ENCODE measurements at places on chromosomes 2 and 18.

DNA sequence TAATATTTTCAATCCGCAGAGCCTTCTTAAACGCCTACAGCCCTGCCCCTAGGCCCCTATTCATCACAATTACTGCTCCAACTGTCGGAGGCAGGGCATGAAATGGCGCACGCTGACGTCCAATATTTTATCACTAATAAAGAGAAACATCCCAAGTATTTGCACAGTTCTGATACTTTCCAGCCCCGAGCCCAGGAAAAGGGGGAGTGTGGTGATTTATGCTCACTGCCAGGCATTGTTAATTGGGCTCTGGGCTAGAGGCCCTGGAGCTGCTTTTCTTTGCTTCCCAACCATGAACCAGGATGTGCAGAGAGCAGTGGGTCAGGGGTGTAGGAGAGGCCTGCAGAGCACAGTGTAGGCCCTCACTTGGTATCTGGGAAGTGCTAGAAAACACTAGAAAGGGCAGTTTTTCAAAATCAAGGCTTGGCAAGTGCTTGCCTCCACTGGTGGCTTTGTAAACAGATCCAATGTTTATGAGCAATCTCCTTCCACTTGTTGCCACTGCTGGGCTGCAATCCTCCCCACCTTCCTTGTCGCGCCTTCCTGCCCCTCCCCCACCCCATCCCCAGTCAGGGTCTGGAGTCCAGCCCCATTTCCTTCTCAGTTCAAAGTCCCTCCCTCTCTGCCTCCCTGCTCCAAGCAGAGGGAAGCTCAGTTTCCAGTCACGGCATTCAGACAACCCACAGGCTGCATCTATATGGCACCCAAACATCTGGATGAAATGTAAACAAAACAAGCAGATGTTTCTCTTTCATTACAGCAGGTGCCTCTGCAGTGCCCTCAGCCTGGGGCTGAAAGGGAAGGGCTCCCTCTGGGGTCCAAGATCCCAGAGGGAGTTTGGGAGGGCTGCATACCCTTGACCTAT, 83.9 kb upstream of the PKDCC start:
- no peak for DNase-seq

DNA sequence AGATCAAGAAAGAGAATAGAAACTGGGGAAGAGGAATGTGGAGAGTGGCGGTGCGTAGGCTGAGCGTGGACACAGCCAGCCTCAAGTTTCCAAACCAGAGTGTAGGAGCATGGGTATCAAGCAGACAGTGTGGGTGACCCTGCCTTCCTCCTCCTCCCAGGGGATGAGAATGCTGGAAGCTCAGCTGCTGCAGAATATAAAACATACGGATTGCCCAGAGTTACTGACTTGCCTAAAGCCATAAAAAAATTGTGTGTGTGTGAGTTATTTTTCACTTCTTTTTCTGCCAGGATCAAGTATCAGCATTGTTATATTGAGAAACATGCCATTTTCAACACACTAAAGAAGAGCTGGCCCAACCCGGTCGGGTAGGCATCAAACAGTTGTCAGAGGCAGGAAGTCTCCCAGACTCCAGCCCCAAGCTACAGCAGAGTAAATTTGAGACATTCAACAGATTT, 333.3 kb upstream of the ACVR2A start:
- DNase-seq: peak; percentile 56

DNA sequence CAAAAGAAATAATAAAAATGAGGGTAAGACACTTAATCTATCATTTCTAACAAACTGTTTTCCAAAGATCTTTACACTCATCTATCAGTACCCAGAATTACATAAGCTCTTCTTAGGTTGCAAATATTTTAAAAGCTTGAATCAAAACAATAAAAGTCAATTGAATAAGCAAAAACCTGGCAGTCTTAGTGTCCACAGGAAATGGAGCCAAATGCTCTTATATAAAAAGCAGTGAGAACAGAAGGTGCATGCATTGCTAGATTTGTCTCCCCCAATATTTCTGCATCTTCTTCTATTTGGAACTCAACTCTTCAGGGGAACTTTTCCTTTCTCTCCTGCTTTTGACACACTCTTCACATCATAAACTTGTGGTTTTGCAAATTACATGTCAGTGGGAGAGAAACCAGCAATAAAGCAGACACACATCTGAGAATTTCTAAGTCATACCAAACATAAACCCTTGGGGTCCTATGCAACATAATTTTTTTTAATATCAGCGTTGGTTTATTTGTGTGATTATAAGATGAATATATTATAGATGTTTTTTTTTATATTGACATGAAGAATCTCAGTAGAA, 343.9 kb upstream of the ACVR2A start:
- DNase-seq: no peak

DNA sequence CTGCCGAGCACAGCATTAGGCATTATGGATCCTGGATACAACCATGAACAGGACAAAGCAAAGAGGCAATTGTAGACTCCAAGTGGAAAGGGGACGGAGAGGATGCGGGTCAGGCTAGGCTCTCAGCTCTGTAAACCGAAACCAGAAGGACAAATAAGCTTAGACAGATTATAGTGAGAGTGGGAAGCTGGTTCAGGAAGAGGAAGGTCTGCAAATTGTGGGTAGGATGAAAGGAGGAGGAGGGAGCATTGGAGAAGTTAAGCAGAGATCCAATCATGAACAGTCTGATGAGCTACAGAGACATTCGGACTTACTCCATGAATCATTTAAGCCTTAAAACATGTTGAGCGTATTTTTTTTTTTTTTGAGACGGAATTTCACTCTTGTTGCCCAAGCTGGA, 3.0 kb downstream of the MSH6 start:
- no peak for DNase-seq

DNA sequence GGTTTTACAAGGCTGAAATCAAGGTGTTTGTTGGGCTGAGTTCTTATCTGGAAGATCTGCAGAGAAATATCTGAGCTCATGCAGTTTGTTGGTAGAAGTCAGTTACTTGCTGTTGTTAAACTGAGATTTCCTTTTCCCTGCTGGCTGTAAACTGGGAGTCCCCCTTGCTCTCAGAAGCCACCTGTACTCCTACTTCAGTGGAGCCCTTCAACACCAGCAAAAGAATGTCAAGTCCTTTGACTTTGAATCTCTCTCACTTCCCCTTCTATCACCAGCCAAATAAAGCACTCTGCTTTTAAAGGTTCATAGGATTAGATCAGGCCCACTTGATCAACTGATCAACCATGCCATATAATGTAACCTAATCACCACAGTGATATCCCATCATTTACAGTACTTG, 252.2 kb upstream of the CDH7 start:
- DNase-seq: no peak

GRCh38 chr2:88127888-88128653, at the start of gene FABP1:
Gene FABP1 (minus strand): TSS chr2:88128062. CDS start chr2:88128017, 45 bp downstream.
- no peak for DNase-seq

DNA sequence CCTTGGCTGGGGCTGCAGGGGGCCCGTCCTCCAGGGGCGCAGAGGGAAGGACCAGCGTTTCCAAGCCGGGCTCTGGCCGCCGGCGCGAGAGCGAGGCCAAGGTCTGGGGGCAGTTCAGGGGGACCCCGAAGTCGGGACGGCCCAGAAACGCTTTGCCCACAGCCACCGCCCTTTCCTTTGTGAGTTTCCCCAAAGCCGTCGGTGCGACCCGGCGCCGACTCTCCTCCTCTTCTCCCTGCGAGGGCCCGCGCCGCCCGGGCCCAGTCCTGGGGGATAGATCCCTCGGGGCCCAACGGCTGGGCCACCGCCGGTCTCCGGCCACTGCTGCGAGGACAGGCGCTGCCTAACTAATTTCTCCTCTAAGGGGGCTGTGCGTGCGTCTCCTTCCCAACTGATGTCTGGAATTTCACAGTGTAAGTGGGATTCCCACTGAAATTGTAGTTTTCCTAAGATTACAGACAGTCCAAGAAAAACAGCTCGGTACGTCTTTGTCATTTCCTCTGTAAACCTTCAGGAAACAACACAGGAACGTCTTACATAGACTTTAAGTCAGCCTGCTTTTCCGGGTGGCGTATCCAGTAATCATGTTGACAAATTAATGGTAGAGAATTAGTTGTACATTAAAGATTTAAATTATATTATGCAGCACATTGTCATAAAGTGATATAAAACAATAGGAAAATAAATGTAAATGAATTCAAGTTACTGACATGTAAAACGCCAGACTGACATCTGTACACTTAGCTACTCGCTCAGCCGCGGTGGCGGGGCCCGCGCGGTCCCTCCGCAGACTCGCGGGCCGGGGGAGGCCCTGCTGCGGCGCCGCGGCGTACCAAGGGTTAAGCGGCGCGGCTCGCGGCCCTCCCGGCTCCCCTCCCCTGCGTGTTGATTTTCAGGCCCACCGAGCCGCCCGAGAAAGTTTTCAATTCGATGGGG, 139.4 kb upstream of the SIX3 start:
- DNase-seq: no peak

DNA sequence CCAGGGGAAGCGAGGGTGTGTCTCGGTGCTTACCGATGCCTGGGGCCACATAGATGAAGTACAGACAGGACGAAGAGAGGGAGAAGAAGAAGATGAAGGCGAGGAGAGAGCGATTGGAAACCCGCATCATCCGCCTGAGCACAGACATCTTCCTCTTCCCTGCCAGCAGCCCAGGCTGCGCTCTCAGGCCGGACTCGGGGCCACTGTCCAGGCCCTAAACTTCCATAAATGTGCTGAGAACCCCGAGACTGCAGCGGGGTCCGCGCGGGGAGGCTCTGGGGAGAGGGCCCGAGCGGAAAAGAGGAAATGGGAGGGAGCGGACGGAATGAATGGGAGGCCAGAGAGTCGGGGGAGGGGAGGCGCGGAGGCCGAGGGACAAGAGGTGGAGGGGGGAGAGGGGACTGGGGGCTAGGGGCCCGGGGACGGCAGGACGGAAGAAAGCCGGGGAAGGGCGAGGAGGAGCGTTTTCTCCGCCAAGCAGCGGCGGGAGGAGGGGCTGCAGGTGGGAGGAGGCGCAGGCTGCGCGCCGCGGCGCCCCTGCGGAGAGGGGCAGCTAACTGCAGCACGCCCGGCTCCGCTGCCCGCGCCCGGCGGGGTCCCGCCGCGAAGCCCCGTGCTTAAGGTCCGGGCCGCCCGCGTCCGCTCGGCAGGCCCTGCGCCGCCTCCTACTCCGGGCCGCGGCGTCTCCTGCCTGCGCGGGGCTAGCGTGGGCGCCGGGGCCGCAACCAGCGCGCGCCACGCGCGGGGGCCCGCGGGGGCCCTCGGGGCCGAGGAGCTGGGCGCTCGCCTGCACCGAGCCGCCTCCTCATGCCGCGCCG, at the start of gene B4GALT6:
Gene B4GALT6 (minus strand): TSS at position 303 of the 818 bp plus-strand sequence. CDS start 155 bp downstream, at position 148.
- peak; percentile 72 for DNase-seq

GRCh38 chr2:175834477-175834876, 167.6 kb downstream of the LNPK start:
- no peak for DNase-seq

DNA sequence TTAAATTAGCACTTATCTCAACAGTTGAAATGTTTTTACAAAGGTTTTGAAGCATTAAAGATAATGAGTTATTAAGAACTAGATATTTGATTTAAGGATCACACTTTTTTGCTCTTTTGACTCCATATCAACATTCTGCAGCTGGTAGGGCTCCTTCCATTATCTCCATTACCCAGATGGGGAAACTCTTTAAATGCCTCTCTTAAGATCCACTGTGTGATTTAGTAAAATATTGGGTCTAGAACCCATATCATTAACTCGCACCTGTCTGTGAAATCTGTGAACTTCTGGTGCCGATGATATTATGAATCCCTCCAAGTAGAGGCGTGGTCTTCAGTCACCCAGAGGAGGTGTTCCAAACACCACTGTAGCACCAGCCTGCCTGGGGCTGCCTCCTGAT, 466.2 kb downstream of the TSN start:
- DNase-seq: no peak

DNA sequence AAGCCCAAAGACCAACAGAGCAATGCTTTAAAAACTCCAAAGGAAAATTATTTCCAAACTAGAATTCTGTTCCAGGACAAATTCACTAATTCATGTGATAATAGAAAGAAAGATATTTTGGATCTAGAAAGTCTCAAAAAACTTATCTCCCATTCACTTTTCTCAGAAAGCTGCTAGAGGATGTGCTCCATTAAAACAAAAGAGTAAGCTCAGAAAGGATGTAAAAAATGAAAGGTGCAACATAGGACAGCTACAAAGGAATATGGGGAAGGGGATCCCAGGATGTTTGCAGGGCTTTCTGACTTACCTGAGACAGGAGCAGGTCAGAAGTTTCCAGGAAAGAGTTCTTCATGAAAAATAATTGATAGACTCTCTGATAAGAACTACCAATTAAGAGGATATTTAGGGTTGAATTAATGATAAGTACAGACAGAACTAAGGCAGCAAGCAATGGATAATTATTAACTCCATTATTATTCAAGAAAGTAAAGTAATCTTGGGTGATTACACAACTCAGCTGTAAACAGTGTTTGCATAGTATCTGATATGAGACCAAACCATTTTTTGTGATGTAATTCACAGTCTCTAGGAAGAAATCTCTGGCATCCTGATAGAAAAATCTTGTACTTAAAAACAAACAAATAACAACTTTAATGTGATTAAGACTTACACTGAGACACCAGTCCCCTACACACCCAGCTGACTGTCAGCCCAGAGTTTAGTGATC, 20.9 kb downstream of the LYG1 start:
- no peak for DNase-seq

GRCh38 chr2:186641807-186642321, 52.0 kb upstream of the FAM171B start:
- DNase-seq: no peak

GRCh38 chr2:9417725-9418124, 5.6 kb downstream of the ITGB1BP1 start:
- DNase-seq: no peak

DNA sequence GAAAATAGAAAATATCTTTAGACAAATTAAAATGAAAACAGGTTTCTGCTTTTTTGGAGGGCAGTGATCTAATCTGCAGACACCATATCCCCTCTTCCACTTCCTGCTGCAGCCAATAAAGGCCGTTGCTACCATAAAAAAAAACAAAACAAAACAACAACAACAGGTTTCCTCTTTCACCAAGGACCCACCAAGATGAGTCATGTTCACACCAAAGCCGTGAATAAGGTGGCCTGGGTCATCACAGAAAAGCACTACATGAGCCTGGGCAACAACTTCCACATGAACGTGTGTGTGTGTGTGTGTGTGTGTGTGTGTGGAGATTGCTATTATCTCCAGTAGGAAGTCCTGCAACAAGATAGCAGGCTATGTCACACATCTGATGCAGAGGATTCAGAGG, 24.8 kb upstream of the TFCP2L1 start:
- DNase-seq: no peak

DNA sequence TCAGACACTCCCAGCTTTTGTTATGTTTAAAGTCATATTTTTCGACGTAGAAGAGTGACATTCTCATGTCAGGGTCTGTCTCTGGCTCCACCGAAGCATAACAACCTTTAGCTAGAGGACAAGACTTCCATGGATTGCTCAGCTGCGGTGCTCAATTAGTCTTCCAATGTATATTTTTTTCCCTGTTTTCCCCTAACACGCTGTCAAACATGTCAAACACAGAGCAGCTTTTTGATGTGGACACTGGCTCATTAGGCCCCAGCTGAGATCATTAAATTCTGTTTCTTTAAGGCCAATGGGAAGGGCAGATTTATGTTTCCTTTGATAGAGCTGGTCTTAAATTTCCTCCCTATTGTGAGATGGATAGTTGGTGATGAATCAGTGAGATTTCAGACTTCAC, 525.4 kb downstream of the PIK3C3 start:
- no peak for DNase-seq
